ENCODE measurements at places on chromosomes 4 and X. TPM values are rescaled to one million over a fixed set of nuclear protein-coding genes. Genes with fewer than 3 reads are reported as not detected.
A peak's percentile ranks its signal among the peaks of the same experiment; 100 is the strongest.

OCRL gene
- 17.7 TPM for polyA plus RNA-seq

SUPT20HL2 gene
- 0.18 TPM for polyA plus RNA-seq

IL2 gene
- polyA plus RNA-seq, result not detected

ZFP42 gene
- polyA plus RNA-seq, result not detected

VCX3A gene
- polyA plus RNA-seq, result 0.21 TPM

PPP1R2C gene
- not detected for polyA plus RNA-seq

SCRG1 gene
- polyA plus RNA-seq, result 2.3 TPM

JAKMIP1 gene
- not detected for polyA plus RNA-seq

CXCL6 gene
- polyA plus RNA-seq, result 0.08 TPM

TMPRSS11B gene
- not detected for polyA plus RNA-seq

NWD2 gene
- 0.05 TPM for polyA plus RNA-seq

SLC4A4 gene
- 10.8 TPM for polyA plus RNA-seq

SMR3B gene
- polyA plus RNA-seq, result not detected

SLIT2 gene
- polyA plus RNA-seq, result 19.1 TPM

GBA3 gene
- polyA plus RNA-seq, result not detected

MAGEH1 gene
- 45.4 TPM for polyA plus RNA-seq

CSN1S1 gene
- not detected for polyA plus RNA-seq

RAPGEF2 gene
- 26.3 TPM for polyA plus RNA-seq

DNA sequence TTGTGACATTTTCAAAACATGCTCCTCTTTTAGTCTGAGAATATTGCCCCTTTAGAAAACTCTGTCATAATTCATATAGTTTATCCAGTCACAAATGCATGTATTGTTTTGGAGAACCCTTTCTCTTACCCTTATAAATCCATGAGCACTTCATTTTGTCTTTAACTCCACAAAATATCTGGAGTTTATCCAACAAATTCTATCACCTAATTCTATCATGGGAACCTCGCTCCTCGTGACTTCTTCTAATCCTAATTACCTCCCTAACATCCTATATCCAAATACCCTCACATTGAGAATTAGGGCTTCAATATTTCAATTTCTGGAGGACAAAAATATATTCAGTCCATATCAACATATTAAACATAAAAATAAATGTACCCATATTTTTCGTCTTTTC lies 1565.9 kb downstream of the ARAP2 start:
- DNase-seq, result no peak

- DNase-seq, result no peak
These were observed 118.8 kb downstream of the CHRNA9 start for GRCh38 chr4:40453912-40454311.

GRCh38 chr4:10225096-10225495 lies 108.5 kb upstream of the WDR1 start:
- DNase-seq, result no peak

- DNase-seq, result no peak
These were observed 69.7 kb upstream of the PGRMC2 start for GRCh38 chr4:128357286-128357685.

DNA sequence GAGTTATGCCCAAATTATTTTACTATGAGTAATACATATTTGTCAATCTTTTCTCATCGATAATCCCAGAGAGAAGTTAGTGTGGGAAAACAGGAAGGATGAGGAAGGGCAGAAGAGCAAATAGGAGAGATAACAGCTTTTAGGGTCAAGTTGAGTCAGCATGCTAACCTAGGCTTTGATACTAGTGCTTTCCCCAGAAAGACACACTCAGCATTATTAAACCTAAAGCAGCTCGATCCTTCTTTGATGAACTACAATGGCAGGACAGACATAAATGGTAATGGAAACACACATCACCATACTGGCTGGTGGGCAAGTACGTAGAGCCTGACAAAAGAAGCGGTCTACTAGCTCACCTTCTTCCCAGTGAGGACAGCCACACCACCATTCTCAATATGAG lies 20.5 kb downstream of the AIFM1 start:
- no peak for DNase-seq

DNA sequence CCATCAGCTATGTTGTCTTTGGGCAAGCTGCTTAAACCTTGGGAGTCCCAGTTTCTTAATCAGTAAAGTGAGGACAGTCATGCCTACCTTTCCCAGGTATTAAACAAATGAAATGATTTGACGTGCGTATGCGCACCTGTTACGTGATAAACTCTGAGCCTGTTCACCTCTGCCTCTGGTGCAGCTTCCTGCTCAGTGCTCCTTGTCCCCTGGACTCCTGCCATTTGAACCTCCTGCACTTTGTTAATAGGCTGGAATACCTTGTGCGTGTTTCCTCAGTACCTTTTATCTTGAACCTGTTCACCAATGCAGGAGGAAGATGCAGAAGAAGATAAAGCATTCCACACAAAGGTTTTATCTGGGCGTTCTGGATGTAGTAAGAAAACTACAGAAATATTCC lies 211.9 kb downstream of the CEP135 start:
- no peak for DNase-seq

DNA sequence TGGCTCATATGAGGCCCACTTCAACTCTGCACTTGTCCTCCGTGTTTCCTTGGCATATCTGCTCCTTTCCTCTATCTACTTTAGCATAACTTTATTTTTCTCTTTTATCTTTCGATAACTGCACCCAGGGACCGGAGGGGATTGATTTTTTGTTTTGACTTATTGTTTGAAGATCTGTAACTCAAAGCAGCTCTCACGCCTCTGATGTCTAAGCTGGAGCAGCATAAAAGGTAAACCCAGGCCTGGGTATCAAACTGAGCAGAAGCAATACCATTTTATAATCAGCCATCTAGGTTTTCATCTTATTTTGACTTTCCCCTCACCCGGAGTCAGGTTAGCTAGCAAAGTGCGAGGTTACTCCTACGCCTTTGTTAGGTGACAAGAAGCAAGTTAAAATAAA lies 28.4 kb downstream of the LEF1 start:
- no peak for DNase-seq

DNA sequence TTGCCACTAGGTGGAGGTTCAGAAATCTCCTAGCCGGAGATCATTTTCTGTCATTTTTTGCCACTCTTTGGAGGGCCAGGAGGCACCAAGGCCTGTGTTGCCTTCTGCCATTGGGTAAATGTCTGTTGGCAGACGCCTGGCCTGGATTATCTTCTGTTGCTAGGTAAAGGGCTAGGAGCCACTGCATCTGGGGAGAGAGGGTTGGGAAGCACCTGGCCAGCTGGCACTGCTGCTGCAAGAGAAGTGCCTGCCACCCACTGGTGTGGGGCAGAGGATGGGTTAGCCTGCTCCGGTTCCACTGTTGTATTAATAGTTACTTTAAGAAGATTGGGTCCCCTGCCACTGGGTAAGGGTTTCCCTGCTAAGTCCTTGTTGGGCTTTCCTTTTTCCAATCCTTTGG lies 58.1 kb downstream of the AWAT2 start:
- DNase-seq, result no peak

- peak; percentile 34 for DNase-seq
These were observed 1144.1 kb upstream of the IGFBP7 start for GRCh38 chr4:58254291-58254690.

DNA sequence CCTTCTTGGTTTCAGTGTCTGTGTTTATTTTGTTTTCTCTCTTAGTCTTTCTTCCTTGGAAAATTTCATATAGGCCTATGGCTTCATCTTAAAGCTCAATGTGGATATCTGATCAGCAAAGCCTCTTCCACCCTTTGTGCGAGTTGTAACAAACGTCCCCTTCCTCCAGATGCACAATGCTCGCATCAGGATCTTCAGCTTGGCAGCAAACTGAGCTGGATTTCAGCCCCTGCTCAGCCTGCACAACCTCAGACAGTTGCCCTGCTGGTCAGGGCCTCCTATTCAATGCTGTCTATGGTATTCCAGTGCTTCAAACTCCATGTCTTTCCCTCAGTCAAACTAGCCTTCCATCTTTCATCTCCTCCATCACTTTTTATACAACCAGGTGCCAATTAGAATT lies 309.4 kb downstream of the ARHGAP24 start:
- DNase-seq, result no peak

DNA sequence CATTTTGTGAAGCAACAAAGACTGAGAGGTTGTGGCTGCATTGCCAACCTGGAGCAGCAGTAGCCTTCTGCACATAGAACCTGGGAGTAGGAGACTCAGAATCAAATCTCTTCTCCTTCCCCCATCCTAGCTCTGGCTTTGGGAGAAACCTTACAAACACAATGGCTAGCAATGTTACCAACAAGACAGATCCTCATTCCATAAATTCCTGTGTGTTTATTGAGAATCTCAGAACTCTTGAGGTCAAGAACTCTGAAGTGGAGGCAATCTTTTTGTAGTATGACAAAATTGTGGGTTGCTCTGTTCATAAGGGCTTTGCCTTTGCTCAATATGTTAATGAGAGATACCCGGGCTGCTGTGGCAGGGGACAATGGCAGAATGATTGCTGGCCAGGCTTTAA lies 406.7 kb upstream of the SPANXN1 start:
- DNase-seq, result no peak

DNA sequence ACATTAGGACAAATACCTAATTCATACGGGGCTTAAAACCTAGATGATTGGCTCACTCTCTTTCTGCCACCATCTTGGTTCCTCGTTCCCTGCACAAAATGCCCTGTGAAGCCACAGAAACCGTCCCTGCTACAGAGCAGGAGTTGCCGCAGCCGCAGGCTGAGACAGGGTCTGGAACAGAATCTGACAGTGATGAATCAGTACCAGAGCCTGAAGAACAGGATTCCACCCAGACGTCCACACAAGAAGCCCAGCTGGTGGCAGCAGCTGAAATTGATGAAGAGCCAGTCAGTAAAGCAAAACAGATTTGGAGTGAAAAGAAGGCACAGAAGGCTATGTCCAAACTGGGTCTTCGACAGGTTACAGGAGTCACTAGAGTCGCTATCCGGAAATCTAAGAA lies 34.3 kb downstream of the TRIM61 start:
- no peak for DNase-seq

- DNase-seq, result no peak
These were observed 46.7 kb downstream of the PCGF3 start for GRCh38 chr4:752196-752861.

DNA sequence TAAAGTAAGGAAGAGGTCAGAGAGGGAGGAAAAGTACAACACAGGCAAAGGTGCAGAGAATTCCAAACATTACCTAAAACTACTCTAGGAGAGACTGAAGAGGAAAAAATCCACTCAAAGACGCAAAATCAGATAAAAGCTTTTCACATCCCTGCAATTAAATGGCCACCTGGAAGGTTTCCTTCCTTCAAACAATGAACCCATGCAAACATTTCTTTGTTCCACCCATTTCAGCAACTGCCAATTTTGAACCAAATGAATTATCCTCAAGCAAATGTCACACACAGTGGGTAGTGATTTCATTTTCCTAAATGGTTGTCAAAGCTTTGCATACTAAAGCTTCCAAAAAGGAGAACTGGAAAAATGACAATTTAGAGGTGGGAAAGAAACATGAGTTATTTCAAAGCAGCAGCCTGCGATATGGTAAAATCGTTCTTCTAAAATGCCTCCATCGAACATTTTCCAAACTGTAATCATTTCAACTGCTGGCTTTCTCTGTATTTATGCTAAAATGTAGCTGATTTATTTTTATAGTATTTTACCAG lies 45.0 kb downstream of the APBB2 start:
- no peak for DNase-seq

- DNase-seq, result no peak
These were observed 248.8 kb downstream of the PCDH7 start for GRCh38 chr4:30968926-30969325.

DNA sequence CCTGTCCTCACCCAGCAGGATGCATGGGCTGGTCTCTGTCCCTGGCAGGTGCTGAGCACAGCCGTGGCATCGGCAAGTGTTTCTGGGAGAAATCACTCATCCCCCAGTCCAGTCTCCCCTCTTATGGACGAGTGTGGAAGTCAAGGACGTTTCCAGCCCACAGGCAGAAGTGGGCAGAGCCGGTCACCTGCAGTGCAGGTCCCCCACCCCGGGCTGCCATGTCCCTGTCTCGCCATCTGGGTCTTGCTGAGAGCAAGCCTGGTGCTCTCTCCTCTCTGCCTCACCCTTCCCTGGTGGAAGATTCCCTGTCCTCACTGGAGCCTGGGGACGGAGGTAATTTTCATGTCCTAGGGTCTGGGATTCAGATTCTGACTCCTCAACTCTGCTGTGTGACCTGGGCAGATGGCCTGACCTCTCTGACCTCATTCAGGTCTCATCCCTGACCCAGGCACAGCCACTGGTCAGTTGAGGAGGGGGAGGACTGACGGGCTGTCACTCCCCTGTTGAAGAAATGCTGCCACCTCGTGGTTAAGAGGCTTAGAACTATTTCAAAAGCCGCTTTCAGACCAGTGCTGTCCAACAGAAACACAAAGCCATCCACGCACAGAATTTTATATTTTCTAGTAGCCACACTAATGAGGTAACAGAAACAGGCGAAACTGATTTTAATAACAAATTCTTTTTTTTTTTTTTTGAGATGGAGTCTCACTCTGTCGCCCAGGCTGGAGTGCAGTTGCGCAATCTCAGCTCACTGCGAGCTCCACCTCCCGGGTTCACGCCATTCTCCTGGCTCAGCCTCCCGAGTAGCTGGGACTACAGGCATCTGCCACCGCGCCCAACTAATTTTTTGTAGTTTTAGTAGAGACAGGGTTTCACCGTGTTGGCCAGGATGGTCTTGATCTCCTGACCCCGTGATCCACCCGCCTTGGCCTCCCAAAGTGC lies 1.8 kb downstream of the CPZ start:
- DNase-seq, result peak; percentile 51

DNA sequence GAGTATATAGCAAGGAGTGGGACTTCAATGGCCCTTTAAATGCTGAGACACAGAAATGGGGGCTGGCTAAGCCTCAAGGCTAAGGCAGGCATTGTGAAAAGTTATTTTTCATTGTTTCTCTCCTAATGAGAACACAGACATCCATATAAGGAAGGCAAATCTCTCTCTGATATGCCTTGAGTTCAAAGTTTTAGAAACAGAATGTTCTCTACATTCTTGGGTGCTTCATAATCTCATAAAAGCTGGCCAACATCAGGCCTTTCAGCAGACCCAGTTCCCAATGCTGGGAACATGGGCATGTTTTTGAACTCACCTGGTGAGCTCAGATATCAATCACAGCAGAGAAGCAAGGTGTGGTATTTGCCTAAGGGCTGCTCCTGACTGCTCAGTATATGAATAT lies 19.4 kb upstream of the RAB40A start:
- DNase-seq, result no peak

- DNase-seq, result no peak
These were observed 1146.4 kb upstream of the INTU start for GRCh38 chr4:126486377-126486776.

DNA sequence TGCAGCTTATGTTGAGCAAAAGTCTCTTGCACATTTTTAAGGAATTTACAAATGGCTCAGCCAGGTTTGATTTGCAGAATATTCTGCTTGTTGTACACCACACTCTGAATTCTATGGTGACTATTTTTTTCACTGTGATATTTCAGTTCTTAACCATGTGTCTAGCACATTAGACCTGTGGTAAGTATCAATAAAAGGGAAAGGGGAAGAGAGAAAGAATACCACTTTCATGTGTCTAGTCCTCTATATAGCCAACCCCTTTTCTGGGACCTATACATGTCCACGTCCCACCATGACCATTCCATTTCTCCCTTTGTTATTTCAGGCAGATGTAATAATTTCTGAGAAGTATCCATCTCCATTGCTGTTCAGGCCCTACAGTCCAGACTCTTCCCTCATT lies 121.3 kb upstream of the PNPLA4 start:
- DNase-seq, result no peak

DNA sequence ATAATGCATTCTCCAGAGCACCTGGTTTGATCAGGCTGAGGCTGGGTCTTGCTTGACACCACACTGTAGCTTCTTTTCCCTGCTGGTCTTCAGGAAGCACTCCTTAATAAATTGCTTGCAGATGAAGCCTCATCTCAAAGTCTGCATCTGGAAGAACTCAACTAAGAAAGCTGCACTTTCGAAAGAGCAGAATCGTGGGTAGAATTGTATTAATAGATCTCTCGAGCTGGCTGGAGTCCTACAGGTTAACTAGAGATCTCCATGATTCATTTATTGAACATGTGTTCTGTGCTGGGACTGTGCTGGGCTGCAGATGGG lies 152.7 kb downstream of the STK32B start:
- peak; percentile 43 for DNase-seq
